Tibial nerve (tissue), 4 donors: ENCODE measurements at places on chromosomes 12 and 14.

- no peaks in the 10 kb centered on the region for H3K27me3 ChIP-seq
- H3K4me1 ChIP-seq = no peaks in the 10 kb centered on the region
- DNase-seq = no peak
- peaks cover 16% of the 10 kb centered on the region for H3K36me3 ChIP-seq
- no peak overlapping the region for H3K4me3 ChIP-seq
These were observed 33.8 kb downstream of the ZFHX2 start for GRCh38 chr14:23517650-23518326.

DNA sequence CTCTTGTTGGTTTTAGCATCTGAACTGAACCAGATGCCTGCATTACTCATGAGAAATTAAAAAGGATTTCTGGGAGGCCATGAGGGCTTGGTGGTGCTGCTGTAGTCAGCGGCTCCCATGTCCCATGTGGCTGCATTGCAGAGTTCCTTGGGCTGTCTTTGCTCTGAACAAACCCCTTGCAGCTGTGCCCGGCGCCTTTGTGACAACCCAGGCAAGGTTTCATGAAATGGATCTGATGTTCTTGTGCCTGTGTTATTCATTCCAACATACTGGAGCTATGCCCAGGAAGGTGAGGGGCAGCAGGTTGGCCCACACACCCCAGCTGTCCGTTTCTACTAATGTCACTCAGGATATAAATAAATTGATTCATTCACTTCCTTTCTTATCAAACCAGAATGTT is 40.8 kb downstream of the TGFB3 start:
- H3K4me1 ChIP-seq = no peaks in the 10 kb centered on the region
- H3K4me3 ChIP-seq = no peak overlapping the region
- H3K36me3 ChIP-seq = no peaks in the 10 kb centered on the region
- no peak overlapping the region for H3K27ac ChIP-seq
- H3K27me3 ChIP-seq = no peaks in the 10 kb centered on the region

GRCh38 chr14:67666750-67667449 is 7.5 kb downstream of the VTI1B start:
- no peak for DNase-seq
- no peak overlapping the region for H3K4me3 ChIP-seq
- H3K36me3 ChIP-seq = peaks cover 5% of the 10 kb centered on the region
- no peaks in the 10 kb centered on the region for H3K4me1 ChIP-seq
- no peaks in the 10 kb centered on the region for H3K27me3 ChIP-seq
- H3K27ac ChIP-seq = no peak overlapping the region

DNA sequence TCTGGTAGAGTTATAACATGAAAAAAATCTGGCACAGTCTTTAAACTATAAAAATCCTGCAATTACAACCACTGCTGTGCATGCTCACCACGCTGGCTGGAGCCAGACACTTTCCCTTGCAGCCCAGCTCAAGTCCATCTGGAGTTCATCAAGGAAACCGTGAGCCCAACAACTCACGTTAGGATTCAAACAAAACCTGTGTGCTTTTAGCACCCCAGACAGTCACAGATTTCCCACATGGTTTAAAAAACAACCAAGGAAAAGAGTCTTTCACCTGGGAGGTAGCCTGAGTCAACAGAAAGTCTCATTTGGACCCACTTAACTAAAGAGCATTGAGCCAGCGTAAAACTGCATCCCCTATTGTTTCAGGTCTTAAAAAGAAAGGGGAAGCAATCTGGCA is 4.7 kb downstream of the LRIG3 start:
- H3K27me3 ChIP-seq = no peaks in the 10 kb centered on the region
- H3K4me3 ChIP-seq = peak overlapping the region; percentile 92
- H3K36me3 ChIP-seq = no peaks in the 10 kb centered on the region
- H3K4me1 ChIP-seq = peaks cover 55% of the 10 kb centered on the region
- H3K27ac ChIP-seq = no peak overlapping the region
- DNase-seq = no peak

DNA sequence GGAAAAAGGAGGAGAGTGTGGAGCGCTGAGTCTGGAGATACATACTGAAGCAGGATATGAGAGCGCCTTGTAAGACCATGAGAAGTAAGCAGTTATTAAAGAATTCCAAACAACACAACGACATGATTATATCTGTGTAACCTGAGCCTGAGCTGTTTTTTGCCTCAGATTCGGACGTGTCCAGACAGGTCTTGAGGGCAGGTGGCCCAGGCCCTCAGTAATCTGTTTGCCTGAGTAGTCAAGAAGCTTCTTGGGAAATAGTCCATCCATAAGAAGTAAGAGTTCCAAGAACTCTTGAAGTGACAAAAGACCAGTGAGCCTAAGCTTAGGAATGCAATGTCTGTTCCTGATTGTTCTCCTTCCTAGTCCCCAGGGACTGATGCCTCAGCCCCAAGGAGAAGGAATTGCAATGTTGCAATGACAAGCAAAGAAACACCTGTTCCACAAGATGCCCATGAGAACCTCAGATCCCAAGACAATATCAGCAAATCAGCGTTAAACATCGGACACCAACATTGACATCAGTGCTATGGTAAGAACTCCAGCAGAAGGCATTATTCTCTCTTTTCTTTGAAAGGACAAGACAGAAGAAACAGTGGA is 34.7 kb upstream of the ADAMTS20 start:
- no peaks in the 10 kb centered on the region for H3K36me3 ChIP-seq
- no peak overlapping the region for H3K4me3 ChIP-seq
- H3K4me1 ChIP-seq = no peaks in the 10 kb centered on the region
- DNase-seq = no peak
- no peaks in the 10 kb centered on the region for H3K27me3 ChIP-seq
- H3K27ac ChIP-seq = no peak overlapping the region

DNA sequence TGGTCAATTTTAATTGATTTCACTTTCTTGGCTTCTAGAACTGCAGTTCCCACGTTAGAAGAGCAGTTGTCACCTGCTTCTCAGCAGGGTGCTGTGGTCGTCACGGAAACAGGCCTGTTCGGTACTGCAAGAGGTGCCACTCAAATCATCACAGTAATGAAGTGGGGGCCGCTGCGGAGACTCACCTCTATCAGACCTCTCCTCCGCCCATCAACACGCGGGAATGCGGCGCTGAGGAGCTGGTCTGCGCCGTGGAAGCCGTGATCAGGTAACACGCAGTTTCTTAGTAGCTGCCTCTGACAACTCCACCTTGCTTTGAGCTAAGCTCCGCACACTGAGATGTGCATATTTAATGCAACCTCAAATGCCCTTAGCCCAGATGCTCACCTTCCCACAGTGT is 107.2 kb downstream of the UNC79 start:
- DNase-seq = no peak
- no peaks in the 10 kb centered on the region for H3K4me1 ChIP-seq
- H3K27me3 ChIP-seq = no peaks in the 10 kb centered on the region
- no peak overlapping the region for H3K4me3 ChIP-seq
- H3K27ac ChIP-seq = no peak overlapping the region

GRCh38 chr14:65286443-65286842 is 126.1 kb upstream of the FUT8 start:
- no peaks in the 10 kb centered on the region for H3K36me3 ChIP-seq
- no peak for DNase-seq
- no peaks in the 10 kb centered on the region for H3K27me3 ChIP-seq
- H3K27ac ChIP-seq = no peak overlapping the region
- no peaks in the 10 kb centered on the region for H3K4me1 ChIP-seq

DNA sequence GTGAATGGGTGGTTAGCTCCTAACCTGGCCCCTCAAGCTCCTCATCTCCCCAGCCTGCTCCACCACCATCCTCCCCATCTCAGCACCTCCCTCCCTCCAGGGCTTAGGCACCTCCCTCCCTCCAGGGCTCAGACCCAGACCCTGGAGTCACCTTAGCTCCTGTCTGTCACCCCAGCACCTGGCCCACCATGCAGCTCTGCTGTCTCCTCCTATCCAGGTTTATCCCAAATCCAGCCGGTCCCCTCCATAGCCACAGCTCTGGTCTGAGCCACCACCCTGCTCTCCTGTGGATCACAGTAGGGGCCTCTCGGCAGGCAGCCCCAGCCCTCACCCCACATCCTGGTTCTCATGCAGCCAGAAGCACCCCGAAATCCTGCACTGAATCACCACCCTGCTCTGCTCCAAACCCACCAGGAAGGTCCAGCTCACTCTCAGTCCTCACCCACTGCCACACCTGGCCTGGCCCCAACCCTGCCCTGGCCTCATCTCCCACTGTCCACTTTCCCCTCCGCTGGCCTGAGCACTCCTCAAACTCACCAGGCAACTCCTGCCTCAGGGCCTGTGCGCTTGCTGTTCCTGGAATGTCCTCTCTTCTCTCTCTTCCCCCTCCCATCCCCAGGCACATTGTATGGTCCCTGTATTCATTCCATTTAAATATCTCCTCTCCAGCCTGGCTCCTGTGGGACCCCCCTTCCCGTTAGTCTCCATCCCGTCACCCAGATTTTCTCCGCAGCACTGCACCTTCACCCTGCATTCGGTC is 62.6 kb downstream of the DIO3 start:
- no peak for DNase-seq
- peaks cover 9% of the 10 kb centered on the region for H3K4me1 ChIP-seq
- H3K4me3 ChIP-seq = no peak overlapping the region
- no peak overlapping the region for H3K27ac ChIP-seq
- H3K27me3 ChIP-seq = no peaks in the 10 kb centered on the region

DNA sequence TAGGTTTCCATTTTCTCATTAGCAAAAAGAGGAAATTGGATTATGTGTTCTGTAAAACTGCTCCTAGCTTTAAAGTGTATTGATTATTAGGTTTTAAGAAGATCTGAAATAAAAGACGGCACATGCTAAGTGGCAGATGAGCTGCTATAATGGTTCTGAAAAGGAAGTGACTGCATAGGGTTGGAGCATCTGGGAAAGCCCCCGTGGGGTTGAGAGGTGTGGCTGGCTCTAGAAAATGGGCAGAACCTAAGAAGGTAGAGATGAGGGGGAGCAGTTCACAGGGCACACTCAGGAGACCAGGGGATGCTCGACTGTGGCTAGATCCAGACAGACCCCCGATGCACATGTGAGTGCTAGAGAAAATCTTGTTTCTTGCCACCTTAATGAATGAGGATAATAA is 1.9 kb downstream of the IFNG-AS1 start:
- H3K4me3 ChIP-seq = no peak overlapping the region
- H3K27me3 ChIP-seq = no peaks in the 10 kb centered on the region
- no peak overlapping the region for H3K27ac ChIP-seq

GRCh38 chr14:96268431-96269358 is 12.7 kb downstream of the BDKRB1 start:
- DNase-seq = peak; percentile 32
- no peak overlapping the region for H3K27ac ChIP-seq
- no peak overlapping the region for H3K4me3 ChIP-seq
- no peaks in the 10 kb centered on the region for H3K36me3 ChIP-seq
- no peaks in the 10 kb centered on the region for H3K27me3 ChIP-seq

DNA sequence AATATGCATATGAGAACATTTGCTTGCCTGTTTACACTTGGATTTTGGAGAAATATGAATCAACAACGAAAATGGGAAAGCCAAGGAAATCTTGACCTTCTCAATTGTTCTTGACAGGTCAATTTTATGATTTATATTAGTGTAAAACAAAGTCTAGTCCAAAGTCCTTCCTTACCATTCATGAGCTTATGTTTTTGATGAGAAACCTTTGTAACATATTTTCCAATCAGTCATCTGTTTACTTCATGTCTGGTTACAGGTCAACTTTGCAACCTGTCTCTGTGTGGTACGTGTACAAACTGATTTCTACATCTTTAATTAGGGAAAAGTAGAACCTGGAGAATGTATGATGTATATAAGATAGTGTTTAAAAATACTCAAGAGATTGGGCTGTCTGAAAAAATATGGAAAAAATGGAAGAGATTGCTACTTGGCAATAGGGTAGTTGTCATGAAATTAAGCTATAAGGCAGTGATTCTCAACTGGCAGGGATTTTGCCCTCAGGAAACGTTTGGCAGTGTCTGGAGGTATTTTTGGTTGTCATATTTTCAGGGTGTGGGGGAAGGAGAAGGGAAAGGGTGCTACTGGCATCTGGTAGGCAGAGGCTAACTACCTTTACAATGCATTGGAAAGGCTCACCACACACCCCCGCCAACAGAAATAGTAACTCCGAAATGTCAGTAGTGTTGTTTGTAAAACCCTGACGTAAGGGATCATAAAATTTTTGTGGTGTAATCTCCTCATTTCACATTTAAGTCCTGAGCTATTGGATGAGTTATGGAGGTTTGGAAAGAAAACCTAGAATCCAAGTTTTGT is 110.4 kb upstream of the PTPRB start:
- no peak overlapping the region for H3K4me3 ChIP-seq
- H3K4me1 ChIP-seq = no peaks in the 10 kb centered on the region
- no peak for DNase-seq

DNA sequence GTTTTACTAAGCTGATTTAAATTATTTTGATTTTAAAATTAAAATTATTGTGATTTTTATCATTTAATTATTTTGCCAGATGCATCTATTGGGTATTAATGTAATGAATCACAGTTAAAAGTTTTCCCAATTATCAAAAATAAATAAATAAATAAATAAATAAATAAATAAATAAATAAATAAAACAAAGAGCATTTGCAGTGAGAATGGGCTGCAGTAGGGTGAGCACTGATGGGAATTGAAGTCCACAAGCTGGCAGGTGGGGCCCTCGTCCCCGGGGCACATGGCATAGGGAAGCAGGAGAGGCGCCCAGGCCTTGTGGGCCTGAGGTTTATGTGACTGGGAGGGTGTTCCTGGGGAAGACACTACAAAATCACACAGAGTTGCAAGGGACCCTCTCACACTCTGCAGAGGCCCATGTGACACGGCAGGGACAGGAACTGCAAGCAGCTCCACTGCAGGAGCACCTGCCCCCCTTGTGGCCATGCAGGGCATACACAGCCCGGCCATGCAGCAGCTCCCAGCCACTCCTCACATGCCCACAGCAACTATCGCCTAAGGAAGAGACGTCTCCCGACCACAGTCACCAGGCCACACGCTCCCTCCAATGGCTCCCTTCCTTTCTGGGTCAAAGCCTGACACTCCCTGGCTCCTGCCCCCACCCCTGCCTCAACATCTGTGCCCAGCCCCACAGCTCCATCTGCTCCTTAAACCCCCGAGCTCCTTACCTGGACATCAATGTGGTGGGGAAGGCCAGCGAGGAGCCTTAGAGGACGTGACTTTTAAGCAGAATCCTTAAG is 256.3 kb upstream of the SFSWAP start:
- H3K27me3 ChIP-seq = peaks cover 3% of the 10 kb centered on the region
- no peak for DNase-seq
- no peaks in the 10 kb centered on the region for H3K4me1 ChIP-seq
- no peak overlapping the region for H3K27ac ChIP-seq

- H3K27ac ChIP-seq = no peak overlapping the region
- no peaks in the 10 kb centered on the region for H3K27me3 ChIP-seq
- no peaks in the 10 kb centered on the region for H3K36me3 ChIP-seq
- no peak for DNase-seq
These were observed 2.8 kb downstream of the NXPH4 start for GRCh38 chr12:57219205-57219992.
